ENCODE measurements at places on chromosomes 3 and 15.

DNA sequence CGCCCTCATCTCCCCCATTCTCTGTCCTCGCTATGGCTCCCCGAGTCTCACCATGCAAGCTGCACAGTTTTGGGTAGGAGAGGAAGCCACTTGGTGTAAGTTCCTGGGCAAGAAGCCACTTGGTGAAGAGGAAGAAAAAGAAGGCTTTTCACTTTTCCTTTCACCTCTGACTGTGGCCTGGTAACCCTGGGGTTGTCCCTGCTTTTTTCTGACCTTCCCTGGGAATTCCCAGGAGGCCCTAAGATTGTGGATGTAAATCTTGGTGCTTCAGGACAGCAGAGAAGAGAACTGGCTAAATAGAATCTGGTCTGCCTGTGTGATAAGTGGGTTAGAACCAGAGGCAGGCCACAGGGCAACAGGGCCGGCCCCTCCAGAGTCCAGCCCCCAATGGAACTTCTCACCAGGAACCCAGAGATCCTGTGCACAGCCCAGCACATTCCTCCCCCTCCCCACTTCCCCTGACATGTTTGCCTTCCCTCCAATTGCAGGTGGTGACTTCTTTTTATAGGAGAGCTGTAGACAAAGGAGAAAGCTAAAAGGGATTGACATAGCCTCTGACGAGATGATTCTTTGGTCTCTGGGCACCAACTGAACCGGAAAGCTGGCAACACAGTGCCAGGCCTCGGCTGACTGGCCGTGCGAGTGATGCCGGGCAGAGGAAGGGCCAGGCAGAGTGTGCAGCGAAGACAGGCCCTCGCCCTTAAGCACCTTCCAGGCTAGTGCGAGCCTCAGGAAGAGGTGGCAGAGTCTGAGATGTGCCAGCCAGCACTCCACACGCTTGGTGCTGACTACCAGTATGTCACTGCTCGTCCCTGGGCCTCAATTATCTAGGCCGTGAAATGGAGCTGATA lies 19.4 kb upstream of the SKOR1 start:
- DNase-seq: no peak

- no peak for DNase-seq
Measured at GRCh38 chr3:72797773-72798543, 50.3 kb downstream of the SHQ1 start.

- DNase-seq: no peak
Measured at GRCh38 chr15:65196637-65197336, 11.6 kb upstream of the CLPX start.

DNA sequence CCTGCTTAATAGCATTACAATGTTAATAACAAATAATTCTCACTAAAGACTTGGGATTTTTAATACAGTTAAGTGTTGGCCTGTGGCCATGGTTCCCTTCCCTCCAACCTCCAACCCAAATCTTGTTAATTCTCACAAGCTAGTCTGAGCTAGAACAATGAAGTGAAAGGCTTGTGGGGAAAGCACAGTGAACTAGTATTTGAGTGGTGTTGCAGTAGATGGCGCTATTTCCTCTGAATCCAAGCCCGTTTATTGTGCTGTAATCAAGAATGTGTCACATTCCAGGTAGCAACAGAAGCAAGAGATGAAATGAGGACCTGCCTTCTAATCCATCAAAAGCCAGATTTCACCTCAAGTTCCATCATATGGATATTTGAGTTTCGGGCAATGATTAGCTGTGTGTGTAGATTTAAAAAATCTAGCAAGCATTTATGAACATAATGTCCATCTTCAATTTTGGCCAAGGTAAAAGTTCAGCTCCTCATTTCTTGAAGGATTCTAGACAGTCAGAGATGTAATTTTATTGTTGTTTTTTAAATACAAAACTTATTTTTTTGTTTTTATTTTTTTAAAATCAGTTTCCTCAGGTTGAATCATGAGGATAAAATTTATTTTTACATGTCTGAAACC lies 160.7 kb downstream of the SQOR start:
- peak; percentile 51 for DNase-seq

DNA sequence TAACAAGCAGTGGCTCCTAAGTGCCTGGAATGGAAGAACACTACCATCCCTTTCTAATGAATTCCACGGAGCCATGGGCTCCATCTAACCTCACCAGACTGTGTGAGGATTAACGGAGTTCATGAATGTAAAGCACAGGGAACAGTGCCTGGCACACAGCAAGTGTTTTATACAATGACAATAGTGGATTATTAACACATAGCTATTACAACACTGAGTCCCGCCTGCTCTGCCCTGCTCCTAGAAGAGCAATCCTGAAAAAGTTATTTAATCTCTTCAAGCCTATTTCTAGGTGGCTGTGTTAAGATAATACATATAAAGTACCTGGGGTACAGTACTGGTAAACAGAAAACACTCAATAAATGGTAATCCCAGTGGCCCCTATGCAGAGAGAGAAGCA lies 51.4 kb downstream of the RYK start:
- no peak for DNase-seq

Data from activated CD4-positive, alpha-beta T cell treated with anti-CD3 and anti-CD28 coated beads, Interleukin-10, Interleukin-2, amounts not matched to agents 100 ng/mL and 50 ng/mL, durations not matched to agents 16 hours and 8 hours (primary cell).